NCI-H446 treated with DMSO at 0.1 percent for 48 hours (cell line): ENCODE measurements at places on chromosomes 5 and 9.

DNA sequence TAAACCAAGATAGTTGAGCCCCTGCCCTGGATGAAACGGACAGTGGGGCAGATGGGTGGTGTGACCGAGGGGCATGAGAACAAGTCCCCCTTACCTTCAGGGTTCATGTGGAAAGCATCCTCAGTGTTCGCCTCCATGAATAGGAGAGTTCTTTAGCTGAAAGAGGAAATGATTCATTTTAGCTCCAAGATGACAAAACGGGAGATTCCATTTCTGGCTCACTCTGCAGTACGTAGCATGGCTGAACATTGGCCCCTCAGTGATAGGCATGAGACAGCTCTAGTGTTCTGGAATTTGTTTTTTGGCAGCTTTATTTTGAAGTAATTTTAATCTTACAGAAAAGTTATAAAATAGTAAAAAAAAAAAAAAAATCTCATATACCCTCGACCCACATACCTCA lies 70.2 kb upstream of the AGXT2 start:
- DNase-seq, result no peak

DNA sequence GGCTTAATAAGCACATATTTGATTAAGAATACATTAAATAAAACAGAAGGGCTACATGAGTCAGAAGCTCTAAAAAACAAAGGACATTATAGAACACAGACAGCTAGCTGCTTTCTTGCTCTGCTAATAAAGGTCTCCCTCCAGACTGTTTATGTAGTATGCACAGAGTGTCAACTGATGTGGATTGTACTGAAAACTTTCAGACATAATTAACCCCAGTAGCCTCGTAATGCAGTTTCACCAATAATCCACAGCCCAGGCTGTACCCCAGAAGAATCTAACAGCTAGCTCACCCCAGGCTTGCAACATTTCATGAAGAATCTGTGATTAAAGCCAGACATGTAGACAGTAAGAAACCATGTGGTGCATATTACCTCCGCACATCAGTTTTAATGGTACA lies 30.8 kb downstream of the FGF10 start:
- no peak for DNase-seq

GRCh38 chr9:20552874-20553557 lies 69.3 kb downstream of the MLLT3 start:
- no peak for DNase-seq

DNA sequence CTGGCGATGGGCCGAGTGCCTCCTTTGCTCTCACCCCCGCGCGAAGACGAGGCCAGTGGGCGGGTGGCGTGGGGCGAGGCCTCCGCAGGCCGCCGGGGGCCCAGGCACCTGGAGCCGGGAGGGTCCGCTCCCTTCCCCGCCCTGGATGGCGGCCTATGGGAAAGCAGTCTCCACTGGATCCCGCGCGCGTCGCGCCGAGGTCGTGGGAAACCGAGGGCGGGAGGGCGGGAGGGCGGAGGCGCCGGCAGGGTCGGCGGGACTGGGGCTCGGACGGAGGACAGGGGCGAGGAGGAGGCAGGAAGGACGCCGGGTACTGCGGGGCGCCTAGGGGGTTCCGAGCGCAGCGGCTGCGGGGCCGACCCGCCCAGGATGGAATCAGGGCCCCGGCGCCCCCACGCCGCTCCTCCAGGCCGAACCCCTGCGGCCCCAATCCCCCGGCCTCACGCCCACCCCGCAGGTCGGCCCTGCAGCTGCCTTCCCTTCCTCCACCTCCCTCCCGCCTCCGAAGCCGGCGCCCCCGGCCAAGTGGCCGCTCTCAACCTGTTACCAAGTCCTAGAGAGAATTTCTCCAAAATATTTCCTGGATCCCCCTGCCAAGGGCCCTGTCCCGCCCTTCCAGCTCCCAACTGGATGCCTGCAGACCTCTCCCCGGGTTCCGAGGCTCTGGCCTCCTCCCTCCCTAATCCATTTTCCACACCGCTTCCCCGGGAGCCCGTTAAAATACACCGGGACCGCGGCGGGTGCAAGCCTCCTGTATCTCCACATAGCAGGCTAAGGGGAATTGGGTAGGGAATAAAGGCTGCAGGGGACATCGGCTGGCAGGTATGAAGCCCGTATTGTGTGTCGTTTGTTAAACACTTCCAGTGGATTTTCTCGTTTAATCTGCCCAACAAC lies 146.3 kb downstream of the ERCC6L2 start:
- no peak for DNase-seq

DNA sequence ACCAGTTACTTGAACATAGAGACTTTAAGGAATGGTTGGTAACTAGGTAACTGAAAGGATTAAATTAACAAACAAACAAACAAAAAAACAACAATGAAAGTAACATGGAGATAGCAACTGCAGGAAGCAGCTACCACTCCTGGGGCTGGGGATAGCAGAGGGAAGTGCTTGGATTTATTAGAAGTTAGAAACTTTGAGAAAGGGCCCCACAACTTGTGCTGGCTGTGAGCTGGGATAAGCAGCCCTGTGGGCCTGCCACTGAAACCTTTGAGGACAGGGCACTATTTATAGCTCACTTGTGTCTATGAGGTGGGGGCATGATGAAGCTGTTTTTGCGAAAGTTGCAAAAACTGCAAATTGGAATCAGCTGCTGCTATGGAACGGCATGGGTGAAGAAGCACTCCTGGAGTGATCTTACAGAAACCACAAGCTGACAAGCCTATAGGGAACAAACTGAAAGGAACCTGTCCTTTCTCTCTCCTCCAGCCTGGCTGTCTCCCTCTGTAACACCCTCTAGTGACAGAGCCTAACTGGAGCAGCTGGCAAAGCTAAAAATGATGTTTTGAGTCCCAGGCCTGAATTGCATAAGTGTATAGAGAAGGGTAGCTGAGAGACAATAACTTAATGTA lies 91.4 kb upstream of the RANBP6 start:
- DNase-seq, result no peak

DNA sequence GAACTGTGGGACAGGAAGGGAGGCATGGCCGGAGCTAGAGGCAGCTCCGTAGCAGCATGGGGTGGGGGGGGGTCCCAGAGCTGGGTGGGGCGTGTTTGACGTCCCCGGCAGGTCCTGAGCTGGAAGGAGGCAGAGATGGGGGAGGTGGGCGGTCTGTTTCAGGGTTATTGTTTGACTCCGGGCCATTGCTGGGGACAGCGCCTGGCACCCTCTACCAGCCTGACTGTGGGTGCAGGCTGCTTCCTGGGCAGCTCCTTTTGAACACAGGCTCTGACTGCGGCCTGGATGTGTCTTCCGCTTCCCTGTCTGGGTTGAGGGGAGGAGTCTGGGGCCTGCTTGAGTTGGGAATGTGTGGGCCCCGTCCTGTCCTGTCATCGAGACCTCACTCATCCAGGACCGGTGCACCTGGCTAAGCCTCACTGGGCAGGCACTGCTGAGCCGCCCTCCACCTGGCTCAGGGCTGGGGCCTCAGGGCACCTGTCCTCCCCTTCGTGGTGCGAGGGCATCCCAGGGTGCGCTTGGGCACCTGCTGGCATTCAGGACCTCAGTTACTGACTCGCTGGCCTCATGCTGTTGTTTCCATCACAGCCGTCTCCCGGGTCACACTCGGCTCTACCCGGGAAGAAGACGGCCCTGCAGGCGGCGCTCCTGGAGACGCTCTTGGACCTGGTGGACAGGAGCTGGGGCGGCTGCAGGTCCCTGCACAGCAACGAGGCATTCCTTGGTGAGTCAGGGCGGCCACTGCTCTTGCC lies 26.5 kb downstream of the CEP72 start:
- no peak for DNase-seq

- DNase-seq, result no peak
These were observed 30.8 kb downstream of the TJP2 start for GRCh38 chr9:69204849-69205248.

- DNase-seq, result no peak
These were observed 22.5 kb upstream of the CAMK4 start for GRCh38 chr5:111201705-111202104.

DNA sequence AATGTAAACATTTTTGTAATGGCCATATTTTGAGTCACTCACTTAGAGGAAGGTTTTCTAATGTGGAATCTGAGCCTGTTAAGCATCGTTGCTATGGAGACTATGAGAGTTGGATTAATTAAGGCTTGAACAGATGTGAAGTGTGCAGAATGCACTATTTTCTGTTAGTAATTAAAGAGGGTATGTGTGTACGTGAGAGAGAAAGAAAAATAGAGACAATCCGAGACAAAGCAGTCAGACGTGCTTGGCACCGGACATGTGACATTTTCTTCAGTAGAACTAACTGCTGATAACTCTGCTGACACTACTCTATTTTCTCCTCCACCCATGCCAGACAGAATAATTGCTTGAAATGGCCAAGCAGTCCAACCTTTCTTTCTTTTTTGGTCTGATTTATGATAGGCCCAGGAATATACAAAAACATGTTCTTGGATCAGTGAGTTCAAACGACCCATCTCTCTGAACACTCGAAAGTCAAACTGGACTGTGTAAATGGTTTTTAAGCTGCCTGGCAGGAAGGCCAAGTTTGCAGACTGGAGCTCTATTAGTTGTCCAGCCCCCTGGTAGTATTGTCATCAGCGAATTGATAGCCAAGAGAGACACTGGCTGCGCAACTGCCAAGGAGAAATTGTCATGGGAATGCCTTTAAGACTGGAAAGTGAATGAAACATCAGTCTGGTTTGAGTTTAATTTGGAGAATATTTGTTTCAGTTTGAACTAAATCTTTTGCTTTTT lies 322.1 kb downstream of the ARHGEF28 start:
- peak; percentile 99 for DNase-seq

GRCh38 chr5:35213608-35214007 lies 16.7 kb downstream of the PRLR start:
- DNase-seq, result no peak

DNA sequence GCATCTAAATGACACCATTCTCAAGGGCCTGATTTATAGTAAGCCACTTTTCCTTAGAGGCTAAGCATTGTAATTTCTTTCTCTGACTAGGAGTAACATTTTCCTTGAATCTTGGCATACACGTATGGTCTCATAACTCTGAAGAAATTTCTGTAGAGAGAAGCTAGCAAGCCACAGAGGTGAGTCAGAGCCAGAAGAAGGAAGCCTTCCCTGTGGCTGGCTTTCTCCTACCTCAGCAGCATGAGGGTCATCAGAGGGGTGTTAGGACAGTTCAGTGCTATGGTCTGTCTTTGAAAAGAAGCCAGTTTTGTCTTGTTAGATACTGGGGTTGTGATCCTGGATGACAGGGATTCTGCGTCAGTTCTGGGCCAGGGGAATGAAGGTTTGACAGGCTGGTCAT lies 3.2 kb downstream of the SNX30 start:
- DNase-seq, result no peak

- no peak for DNase-seq
These were observed 259.5 kb downstream of the BNC2 start for GRCh38 chr9:16611001-16611400.

DNA sequence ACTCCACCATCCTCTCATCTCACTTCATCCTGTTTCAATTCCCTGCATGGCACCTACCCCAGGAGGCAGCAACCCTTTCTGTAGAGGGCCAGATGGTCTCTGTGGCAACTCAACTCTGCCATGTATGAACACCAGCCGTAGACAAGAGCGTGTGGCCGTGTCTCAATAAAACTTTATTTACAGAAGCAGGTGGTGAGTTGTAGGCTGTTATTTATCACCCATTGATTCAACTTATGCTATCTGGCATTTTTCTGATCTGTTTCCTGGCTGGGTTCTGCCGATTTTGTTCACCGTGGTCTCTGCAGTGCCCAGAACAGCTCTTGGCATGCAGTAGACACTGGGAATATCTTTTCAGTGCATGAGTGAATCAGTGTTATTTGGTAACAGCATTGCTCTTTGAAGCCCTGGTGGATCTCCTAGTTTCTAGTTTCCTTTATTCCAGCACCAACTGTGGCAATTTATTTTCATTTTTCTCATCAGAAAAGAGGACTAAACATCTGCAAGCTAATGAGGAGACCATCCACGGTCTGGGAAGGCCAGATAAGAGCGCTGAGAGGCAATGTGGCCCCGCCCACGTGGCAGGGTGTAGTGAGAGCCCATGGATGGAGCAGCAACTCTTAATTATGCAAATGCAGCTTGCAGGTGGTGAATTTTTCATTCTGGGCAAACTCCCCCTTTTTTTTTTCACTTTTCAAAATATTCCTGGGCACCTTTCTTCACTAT lies 77.9 kb downstream of the CTSL start:
- DNase-seq, result no peak

DNA sequence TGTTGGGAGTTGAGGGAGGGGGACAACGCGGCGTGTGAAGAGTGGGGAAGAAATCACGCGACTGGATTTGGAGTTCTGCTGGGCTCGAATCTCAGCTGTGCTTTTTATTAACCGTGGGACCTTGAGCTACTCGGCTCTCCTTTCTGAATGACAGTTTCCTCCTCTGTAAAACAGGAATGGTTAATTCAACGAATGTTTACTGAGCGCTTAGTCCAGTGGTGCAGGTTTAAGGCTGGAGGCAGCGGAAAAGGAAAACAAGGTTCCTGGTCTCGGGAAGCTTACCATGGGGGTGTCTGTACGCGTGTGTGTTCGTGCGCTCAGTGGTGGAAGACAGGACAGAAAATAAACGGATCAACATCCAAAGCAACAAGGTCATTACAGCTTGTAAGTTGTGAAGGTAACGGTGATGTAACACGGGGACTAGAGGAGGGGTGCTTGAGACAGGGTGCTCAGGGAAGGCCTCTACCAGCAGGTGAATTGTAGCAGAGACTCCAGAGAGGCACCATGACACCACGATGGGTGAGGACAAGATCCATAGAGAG lies 277 bp downstream of the EIF4E1B start:
- no peak for DNase-seq

DNA sequence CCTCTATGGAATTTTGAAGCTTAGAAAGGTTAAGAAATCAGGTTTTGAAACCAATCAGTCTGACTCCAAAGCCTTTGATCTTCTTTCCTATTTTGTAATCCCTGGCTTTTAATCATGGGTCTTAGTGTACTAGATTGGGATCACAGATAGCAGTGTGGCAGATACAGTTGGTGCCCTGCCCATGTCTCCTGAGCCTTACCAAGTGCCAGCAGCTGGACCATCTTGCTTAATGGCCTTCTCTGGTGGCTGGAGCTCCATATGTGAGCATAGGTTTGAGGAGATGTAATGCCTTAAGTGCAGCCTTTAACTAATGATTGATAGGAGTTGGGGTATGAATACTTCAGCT lies 16.7 kb upstream of the RIC1 start:
- no peak for DNase-seq

DNA sequence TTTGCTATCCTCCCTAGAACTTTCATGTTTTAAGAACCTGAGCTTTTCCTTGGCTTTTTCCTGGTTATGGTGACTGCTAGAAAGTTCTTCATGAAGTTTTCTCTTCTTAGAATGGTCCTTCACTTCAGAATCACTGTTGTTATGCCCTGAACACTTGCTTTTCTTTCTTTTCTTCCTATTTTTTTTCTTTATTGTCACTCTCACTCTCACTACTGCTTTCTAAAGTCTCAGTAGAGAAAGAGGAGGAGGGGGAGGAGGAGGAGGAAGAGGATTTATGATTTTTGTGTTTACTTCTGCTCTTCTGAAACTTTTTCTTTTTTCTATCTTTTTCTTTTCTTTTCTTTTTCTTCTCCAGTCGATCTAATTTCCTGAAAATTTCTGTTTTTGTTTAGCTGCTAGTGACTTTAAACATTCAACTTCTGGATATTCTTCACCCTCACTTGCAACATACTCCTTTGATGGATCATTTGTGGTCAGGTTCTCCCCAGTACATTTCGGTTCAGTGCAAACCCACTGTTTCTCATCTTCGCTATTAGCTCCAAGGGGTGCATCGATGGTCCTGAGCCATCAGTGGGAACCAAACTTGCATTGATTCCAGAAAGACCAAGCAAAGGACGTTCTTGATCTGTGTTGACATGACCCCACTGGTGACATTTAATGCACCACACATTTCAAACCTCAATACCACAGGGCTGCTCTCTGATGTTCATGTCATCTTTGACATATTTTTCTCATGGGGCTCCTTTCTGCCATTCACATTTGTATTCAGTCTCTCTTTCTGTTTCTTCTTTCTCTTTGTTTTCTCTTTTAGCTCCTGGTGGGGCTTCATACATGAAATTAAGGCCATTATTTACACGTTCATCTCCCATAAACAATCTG lies 81.6 kb upstream of the HAND1 start:
- no peak for DNase-seq
